EH (cell line): ENCODE measurements at places on chromosomes 6 and 20.

DNA sequence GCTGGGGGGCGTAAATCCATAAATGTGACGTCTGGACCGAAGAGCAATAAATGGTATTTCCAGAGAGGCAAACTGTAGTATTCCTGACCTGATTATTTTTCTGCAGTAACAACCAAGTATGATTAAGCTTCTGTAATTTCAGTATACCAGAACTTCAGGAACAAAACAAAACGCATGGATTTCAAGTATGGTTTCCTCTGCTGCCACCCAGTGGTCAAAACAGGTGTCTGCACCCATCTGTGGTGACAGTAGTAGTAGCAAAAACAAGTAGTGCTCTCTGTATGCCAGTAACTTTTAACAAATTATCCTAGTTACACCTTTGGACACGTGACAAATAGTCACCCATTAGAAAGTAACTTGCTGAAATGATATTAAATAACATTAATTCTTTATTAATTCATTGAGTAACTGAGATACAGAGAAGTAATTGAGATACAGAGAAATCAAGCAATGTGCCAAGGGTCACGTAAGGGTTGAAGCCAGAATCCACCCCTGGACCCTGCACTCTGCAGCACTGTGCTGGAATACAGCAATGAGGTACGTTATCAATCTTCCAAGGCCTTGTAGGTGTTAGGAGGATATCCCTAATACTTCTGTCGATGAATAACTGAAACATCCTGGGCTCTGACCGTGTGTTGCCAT is 7.9 kb downstream of the CALHM4 start:
- DNase-seq: peak; percentile 79

DNA sequence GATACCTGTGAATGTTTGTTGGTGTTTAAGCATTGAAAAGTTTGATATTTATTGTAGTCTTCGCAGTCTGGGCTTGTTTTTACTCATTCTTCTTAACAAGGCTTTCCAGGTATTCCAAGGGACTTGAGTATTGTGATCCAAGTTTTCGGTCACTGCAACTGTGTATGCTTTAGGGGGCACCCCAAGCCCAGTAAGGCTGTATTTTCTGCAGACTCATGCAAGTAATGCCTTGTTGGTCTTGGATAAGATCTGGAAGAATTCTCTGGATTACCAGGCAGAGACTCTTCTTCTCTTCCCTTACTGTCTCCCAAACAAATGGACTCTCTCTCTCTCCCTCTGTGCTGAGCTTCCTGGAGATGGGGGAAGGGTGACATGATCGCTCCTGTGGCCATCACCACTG is 82.1 kb downstream of the RFPL4B start:
- DNase-seq: peak; percentile 57

DNA sequence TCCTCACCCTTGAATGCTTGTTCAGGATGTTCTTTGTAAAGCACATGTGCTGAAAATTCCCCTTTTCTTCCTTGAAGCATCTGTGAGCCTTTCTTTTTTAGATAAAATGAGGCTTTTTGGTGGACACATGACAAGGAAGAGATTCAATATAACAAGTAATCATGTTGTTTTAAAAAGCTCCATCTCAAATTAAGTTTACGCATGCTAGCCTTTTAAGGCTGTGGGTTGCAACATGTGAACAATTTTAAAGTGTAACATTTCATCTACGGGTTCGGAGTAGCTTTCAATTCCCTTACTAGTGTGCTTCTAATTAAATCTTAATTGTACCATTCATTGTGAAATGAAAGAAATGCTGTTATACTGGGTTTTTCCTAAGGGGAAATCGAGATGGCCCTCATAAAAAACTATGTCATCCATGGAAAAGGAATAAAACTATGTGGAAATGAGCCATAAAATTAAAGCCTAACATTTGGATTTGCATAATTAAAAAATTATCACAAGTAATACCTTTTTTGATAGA is 19.3 kb upstream of the OSTM1 start:
- no peak for DNase-seq

DNA sequence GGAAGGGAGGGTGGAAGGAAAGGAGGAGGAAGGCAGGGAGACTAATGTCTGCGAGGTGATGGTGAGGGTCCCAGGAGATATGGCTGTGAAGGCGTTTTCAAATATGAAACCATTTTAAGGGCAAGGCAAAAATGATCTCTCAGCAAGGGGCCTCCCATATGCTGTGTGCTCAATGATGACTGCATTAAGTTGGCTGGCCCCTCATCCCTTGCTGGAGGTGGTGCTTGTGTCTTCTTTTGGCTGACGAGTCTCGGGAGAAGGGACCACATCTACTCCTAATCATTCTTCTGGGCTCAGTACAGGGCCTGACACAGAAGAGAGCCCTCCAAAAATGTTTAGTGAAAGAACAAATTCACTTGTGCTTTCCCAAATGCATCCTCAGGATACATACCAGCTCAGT is 23.0 kb upstream of the MRPS18A start:
- DNase-seq: no peak

DNA sequence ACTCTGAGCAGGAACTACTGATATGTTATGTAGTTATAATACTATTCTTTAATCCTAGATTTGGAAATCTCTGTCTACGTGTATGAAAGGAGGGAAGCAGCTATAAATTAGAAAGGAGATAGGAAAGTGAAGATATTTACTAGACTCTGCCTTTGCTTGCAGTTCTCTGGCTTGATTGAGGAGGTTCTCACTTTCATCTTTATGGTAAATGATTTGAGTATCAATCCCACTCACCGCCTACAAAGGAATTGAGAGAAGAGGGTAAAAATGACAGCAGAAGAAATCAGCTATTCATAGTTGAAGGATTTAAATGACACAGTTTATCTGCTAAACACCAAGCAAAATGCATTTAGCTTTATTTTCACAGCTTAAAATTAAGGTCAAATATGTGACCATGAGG is 67.3 kb downstream of the FAM229B start:
- no peak for DNase-seq

DNA sequence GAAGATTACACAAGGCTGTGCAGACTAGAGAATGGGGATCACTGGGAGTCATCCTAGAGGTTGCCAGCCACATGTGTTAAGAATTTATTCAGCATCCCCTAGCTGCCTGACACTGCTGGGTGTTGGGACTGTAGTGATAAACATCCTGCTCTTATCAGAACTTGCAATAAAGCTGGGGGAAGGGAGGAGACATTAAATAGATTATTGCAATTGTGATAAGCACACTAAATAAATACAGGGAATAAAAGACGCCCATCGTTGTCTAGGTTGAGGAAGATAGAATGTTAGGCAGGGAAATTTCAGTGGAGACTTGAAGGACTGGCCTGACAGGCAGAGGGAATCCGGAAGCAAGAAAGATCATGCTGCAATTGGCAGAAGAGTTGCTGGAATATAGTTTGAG is 33.2 kb upstream of the TRAM2 start:
- no peak for DNase-seq

DNA sequence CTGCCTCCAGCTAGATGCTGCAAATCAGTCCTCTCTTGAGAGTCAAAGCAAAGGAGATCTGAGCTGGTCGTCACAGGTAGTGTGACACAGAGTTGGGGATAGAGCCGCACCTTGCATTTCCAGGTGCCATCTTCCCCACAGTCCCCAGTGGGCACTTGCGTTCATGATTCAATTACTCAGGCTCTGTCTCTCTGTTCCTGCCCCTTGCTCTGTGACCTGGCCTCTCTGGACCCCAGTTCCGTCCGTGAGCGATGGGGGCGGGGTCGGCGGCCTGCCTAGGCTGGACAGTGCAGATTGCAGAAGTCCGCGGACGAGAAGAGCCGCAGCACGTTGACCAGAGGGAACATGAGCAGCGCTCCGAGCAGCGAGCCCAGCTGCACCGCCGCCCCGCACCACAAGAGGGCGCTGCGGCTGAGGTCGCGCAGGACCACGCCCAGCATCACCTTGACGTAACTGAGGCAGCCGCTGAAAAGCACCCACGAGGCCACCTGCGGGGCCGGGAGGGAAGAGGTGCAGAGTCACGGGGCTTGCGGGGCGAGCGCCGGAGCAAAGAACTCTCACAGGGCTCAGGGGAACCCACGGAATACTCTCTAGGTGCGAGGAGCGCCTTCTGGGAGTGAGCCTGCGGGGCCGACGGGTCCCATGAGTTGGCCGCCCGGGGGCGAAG is 7.4 kb downstream of the SLC52A3 start:
- DNase-seq: peak; percentile 4

- no peak for DNase-seq
Observed at GRCh38 chr6:7432391-7433120, 42.9 kb downstream of the RIOK1 start.

- no peak for DNase-seq
Observed at GRCh38 chr20:6134592-6134991, 11.8 kb upstream of the FERMT1 start.

GRCh38 chr6:30013291-30013922 is 47.7 kb upstream of the POLR1H start:
- peak; percentile 18 for DNase-seq

DNA sequence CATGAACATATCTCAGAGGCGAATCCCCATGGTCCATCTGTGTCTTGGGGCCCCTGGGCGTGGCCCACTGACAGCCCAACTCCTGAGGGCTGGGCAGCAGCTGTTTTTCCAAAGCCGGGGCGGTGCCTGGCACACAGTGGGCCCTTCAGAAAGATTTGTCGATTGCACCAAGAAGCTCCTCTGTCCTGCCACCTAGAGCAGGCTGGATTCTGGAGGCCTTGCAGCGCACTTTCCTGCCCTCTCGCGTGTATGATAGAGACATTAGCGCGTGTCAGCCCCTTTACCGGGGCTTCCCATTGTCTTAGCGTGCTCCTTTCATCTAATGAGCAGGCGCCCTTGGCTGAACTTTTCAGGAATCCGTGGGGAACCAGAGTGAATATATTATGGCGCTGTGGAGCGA is 45.4 kb downstream of the CDH4 start:
- no peak for DNase-seq
